ENCODE measurements at places on chromosomes 7 and 10. TPM values are rescaled to one million over a fixed set of nuclear protein-coding genes. Genes with fewer than 3 reads are reported as not detected.

- peak; percentile 79 for DNase-seq
These were observed 29.2 kb downstream of the COA1 start for GRCh38 chr7:43700059-43700501.

GRCh38 chr7:84258628-84259027 lies 64.0 kb upstream of the SEMA3A start:
- peak; percentile 59 for DNase-seq

GRCh38 chr7:143487566-143487965 lies 9.9 kb downstream of the TAS2R41 start:
- DNase-seq = peak; percentile 34

DNA sequence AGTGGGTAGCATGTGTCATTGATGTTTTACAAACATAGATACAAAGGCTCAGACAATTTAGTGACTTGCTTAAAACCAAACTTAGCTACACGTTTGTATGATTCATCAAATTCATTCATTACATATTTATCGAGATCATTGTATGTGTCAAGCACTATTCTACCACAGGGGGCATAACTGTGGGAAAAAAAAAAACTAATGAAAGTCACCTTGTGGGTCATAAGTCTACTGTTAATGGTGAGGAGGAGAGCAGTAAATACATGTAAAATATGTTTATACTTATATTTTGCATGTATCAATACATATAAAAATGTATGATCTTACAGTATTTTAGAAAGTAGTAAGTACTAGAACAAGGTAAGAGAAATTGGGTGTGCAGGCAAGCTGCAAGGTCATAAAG lies 933.8 kb downstream of the IPMK start:
- no peak for DNase-seq

GRCh38 chr10:35320341-35320740 lies 16.0 kb upstream of the CCNY start:
- DNase-seq = no peak

DNA sequence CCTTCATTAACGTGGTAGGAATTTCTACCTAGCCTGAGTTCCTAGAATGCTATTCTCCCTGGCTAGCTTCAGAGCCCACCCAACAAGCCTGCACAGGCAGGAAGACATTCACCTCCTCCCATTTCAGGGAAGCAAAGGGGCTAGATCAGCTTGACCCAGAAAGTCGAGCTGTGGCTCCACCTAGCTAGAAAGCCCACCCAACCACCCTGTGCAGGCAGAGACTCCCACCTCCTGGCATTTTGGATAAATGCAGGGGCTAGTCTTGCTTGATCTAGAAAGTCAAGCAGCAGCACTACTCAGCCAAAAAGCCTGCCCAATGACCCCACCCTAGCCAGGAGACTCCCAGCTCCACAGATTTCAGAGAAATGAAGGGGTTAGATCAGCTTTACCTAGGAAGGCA lies 479.5 kb downstream of the SDK1 start:
- DNase-seq = no peak

GRCh38 chr7:14761510-14762296 lies 140.8 kb downstream of the DGKB start:
- DNase-seq = peak; percentile 86

DNA sequence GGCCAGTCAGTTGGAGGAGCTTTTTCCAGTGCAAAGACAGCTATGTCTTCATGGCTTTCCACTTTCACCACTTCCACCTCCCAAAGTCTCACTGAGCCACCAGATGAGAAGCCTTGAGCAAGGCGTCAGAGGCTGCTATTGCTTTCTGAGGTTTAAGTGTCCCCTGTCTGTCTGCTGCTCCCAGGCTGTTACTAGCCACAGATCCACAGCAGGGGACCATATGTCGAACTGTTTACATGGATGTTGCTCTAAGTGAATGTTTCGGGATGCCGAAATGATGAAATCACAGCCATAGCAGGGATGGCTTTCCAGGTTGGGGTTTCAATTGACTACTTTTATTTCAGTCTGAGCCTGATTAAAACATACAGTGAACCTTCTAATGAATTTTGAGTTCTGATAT lies 88.5 kb downstream of the AVL9 start:
- DNase-seq = no peak

DNA sequence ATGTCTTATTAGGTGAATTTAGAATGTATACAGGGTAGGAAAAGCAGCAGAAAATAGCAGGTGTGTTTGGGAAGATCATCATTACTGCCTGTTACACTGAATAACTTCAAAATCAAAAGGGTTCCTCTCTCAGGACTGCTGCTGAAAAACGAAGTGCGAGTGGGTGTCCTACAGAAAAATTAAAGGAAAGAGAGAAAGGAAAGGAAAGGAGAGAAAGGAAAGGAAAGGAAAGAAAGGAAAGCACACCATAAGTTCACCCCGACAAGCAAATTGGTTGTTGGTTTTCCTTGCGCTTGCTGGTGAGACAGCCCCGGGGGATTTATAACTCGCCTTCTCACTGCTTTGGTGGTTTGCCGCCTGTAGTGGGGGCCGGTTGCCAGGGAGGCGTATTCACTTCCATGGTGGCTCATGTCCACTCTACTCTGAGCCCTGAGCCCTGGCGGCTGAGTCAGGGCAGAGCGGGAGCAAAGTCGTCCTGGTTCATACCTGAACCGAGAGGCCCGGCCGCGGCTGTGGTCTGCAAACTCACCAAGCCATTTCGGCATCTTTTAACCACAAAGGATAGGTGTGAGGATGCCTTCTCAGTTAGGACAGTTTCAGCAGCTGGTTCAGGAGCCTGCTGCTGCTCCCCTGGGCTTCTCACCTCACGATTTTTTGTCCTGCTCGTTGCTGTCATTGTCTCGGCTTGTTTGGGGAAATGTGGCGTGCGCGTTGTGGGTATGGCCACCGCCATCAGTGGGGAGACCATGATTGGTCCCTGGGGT lies 26.1 kb downstream of the INPP5A start:
- no peak for DNase-seq

DNA sequence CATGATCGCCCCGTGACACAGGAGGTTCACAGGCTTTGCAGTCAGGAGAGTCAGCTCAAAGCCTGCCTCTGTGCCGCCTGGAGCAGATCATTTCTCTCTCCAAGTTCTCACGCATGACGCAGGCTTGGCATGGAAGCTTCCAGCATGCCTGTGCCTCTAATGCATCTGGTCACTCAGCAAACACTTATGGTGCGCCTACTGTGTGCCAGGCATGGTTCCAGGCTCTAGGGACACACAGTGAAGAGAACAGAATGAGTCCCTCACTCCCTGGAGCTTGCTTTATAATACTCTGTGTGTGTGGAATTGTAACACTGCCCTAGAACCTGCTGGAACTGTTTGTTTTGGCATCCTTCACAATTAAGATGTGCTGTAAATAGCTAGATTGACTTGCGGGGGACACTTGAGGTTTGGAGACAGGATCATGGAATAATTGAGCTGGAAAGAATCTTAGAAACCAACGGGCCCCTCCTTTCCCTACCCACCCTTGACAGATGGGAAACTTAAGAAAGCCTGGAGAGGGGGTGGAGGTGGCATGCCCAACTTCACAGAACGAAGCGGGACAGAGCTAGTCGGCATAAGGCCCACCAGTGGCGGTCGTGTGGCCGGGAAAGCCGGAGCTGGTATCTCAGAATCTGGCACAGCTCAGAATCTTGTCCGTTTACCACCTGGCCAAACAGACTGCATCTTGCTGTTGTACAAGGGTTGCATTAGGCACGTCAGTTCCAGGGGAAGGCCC lies 4.6 kb upstream of the MYH16 start:
- DNase-seq = no peak

DNA sequence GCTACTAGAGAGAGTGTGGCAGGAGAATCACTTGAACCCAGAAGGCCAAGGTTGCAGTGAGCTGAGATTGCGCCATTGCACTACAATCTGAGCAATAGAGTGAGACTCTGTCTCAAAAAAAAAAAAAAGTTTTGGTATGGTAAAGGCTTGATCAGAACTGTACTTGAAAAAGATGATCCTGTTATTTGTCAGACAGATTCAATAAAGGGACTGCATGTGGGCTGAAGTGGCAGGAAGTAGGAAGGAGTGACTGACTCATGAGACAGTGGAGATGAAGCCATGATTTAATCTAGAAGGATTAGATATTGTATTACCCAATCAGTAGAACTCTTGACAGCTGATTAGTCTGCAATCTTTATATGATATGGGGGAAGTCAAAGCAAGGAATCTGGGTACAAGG lies 2.7 kb upstream of the TMEM254 start:
- peak; percentile 8 for DNase-seq

DNA sequence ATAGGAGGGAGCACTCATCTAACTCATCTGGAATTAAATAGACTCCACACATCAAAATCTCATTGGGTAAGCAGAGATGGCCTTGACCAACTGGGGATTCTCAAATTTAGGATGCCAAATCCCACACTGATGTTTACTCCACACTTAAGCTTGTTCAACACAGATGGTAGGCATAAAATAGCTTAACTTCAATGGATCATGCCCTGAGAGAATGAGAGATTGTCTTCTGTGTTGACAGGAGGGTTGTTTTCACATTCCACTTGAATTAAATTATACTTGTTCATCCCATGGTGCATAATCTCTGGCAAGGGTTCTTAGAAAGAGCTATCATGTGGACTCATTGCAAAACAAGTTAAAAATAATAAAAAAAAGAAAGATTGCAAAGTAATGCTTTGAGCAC lies 391.4 kb downstream of the PLXDC2 start:
- DNase-seq = no peak

- DNase-seq = no peak
These were observed 259.2 kb downstream of the BICC1 start for GRCh38 chr10:58771863-58772262.

GRCh38 chr7:124801330-124801895 lies 35.8 kb upstream of the GPR37 start:
- DNase-seq = no peak

DNA sequence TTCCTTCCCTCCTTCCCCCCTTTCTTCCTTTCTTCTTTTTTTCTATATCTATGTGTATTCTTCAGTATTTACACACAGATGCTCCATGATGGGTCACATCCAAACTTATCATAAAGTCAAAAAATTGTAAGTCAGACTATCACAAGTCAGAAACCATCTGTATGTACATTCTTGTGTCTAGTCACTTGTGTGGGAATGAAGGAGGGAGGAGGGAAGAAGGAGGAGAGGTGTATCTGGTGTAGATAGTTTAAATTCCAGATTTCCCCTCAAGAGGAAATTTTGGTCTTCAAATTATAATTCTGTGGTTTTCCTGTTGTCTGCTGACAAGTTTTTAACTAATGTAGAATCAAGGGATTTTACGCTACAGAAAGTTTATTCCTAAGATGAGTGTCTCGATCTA lies 287.2 kb downstream of the ETV1 start:
- no peak for DNase-seq

DNA sequence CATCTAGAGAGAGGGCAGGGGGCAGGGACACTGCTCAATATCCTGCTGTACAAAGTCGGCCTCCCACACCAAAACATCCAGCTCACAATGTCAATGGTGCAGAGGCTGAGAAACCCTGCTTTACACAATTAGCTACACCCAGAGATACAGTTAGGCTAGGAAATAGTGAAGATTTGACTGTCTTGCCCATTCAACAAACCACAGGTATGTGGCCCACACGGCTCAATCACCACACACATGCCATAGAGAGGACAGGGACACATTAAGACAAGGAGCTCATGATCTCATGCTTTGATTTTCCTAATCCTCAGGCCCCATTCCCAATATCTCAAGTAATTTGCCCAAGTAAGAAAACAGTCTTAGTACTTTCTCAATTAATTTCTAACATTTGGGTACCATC lies 110.4 kb downstream of the OSBPL3 start:
- DNase-seq = no peak

GRCh38 chr7:133753513-133753912 lies 373.6 kb upstream of the LRGUK start:
- no peak for DNase-seq

GRCh38 chr7:105213611-105214010 lies 175.1 kb downstream of the SRPK2 start:
- DNase-seq = no peak

- no peak for DNase-seq
These were observed 58.3 kb downstream of the ST7 start for GRCh38 chr7:117011419-117012260.

- no peak for DNase-seq
These were observed 43.5 kb downstream of the TMEM270 start for GRCh38 chr7:73904219-73905137.

- no peak for DNase-seq
These were observed 32.3 kb upstream of the PLEKHS1 start for GRCh38 chr10:113718969-113719822.

GRCh38 chr7:132881317-132881716 lies 200.6 kb downstream of the CHCHD3 start:
- no peak for DNase-seq

DNA sequence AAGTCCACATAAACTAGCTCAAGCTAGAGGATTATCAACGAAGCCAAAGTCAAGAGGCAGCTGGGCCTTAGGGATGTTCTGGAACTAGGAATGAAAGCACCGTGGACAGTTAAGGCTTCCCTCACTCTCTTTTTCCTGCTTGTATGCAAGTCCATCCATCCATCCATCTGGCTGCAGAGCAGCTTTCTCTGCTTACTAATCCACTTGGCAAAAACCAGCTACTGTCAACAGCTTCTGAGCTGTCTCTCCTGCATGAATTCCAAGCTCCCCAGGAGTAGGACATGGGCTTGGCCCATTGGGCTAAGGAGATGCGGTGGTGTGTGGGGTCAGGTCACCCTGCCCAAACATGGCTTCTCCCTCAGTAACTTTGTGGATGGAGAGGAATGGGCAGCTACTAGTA lies 66.2 kb downstream of the NAMPT start:
- no peak for DNase-seq

GRCh38 chr10:106436123-106436715 lies 728.3 kb downstream of the SORCS1 start:
- DNase-seq = no peak

DNA sequence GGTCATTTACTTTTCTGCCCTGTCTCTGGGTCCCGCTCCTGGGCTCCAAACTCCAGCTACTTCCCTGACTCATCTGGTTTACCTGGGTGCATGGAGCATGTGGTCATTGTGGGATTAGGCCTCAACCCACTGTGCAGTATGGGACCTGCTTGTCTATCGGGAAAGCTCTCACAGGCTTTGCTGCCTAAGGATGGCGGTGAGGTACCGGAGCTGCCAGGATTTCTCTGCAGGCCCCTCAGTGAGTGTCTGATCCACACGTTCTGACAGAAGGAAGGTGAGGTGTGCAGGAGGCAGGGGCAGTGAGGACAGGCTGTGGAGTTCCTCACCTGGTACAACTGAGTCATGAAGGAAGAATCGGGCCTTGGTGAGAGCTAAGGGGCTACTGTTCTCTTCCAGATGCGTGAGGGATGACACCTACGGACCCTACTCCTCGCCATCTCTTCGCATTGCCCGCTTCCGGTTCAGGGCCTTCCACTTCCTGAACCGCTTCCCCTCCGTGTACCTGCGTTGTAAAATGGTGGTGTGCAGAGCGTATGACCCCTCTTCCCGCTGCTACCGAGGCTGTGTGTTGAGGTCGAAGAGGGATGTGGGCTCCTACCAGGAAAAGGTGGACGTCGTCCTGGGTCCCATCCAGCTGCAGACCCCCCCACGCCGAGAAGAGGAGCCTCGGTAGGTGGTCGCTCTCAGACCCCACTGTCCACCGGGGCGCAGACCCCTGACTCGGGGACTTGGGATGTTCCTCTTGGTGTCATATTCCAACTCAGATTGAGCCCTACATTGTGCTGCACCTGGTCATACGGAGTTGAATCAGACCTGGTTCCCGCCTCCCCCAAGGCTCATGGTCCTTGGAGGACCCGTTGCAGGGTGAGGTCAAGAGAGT lies 56.7 kb downstream of the C10orf120 start:
- DNase-seq = no peak

The VIPR2 gene
- polyA plus RNA-seq = 1.2 TPM

The CTAGE8 gene
- 0.21 TPM for polyA plus RNA-seq

The ANKIB1 gene
- polyA plus RNA-seq = 6.3 TPM

The IDI2 gene
- polyA plus RNA-seq = not detected
